ENCODE measurements at places on chromosomes 1 and 21. TPM values are rescaled to one million over a fixed set of nuclear protein-coding genes. Genes with fewer than 3 reads are reported as not detected.

OR6K3 gene
- not detected for total RNA-seq

GPR37L1 gene
- 0.11 TPM for total RNA-seq

EDARADD gene
- 3.8 TPM for total RNA-seq

TMEM82 gene
- total RNA-seq = 1.4 TPM

LRRC8B gene
- 33.2 TPM for total RNA-seq

CFAP107 gene
- not detected for total RNA-seq

TNFRSF14 gene
- total RNA-seq = 0.29 TPM

FAM78B gene
- total RNA-seq = 1.6 TPM

ACOT11 gene
- 3.6 TPM for total RNA-seq

SPOCD1 gene
- 2.7 TPM for total RNA-seq

NR1I3 gene
- not detected for total RNA-seq

MRPL37 gene
- 125 TPM for total RNA-seq

All from H9 (cell line).